ENCODE measurements at places on chromosomes 1 and 21.

- no peak for DNase-seq
Measured at GRCh38 chr1:204491655-204492054, 3.0 kb downstream of the PIK3C2B start.

GRCh38 chr1:223486932-223487886 is 94.0 kb downstream of the CCDC185 start:
- DNase-seq, result no peak

- DNase-seq, result no peak
Measured at GRCh38 chr1:218942431-218942830, 231.2 kb upstream of the LYPLAL1 start.

- DNase-seq, result no peak
Measured at GRCh38 chr1:210940081-210940617, 193.8 kb downstream of the KCNH1 start.

DNA sequence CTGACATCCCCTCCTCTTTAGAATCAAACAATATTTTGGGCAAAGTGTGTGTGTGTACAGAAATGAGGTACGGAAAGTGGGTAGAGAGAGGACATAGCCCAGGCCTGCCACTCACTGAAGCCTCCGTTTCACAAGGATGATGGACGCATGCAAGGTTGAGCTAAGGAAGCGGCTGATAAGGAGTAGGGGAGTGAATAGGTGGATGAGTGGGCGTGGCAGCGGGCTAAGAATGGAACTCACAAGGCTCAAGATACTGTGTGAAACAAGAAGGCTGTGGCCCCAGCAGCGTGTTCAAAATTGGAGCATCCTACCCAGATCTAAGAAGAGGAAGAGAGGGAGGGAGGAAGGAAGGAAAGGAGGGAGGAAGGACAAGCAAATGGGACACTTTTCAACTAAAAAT is 37.5 kb downstream of the VWA5B1 start:
- no peak for DNase-seq

DNA sequence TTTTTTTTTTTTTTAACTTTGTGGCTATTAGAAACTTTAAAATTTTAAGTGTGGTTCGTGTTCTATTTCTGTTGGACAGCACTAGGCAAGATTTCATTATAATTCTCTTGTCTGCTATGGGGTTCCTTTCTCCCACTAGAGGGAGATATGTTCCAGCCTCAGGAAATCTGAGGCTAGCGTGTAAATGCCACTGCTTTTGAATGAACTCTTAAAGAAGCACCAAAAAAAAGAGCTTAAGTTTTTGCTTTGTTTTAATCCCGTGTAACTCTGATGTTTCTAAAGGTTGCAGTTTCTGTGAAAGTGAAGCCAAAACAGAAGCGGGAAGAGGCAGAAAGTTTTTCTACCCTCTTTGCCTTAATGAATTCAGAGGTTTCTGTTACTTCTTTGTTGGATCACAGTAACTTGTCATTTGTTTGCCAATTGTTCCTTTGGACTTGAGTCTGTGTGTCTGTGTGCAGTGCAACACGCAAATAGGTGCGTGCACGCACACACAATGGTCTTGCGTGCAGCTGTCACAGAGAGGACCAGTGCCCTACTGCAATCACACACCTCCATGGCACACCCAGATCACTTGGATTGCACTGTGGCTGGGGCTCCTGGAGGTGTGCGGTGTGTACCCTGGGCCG is 32.3 kb downstream of the HHAT start:
- DNase-seq, result no peak

GRCh38 chr1:6093071-6093470 is 47.4 kb downstream of the KCNAB2 start:
- DNase-seq, result no peak

DNA sequence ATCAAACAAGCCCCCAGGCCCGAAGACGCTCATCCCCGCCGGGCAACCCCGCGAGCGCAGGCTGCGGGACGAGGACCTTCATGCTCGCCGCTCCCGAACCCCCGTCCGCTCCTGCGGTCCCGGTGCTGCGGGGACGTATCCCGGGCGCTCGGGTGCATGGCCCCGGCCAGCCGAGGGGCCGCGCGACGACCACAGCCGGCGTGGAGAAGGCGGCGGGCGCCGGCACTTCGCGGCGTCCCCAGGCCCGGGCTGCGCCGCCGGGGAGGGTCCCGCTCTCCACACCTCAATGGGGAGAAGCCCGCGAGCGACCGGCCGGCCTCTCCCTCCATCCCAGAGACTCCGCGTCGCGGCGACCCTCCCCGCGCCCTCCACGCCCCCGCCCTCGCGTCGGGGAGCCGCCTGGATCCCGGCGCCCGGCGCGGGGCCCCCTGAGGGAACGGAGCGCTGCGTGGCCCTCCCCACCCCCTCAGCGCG is 401 bp downstream of the ERRFI1 start:
- no peak for DNase-seq

DNA sequence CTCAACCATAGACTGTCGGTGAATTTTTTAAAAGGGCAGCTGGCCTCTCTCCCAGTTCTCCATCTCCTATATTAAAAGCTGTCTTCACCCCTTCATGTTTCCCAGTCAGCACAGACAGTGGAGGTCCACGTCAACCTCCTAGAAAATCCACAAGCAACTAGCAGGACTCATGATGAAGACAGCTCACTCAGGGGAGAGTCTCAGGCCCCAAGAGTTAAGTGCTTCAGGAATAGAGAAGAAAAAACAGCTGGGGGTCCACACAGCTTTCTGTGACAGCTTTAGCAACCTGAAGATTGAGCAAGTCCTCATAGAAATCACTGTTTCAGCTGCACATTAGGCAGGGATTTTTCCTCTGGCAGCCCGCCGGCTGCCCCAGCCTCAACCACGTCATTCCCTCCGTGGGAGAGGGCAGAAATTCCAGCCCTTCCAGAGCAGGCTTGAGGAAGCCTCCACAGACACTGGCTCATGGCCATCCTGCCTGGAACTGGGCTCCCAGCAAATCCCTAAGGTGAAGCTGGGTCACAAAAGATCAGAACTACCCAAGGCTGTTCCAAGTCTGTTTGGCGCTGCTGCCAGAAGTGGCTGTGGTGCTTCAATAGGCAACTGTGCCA is 15.2 kb downstream of the GPR161 start:
- DNase-seq, result no peak

GRCh38 chr21:26007951-26008498 is 162.5 kb downstream of the APP start:
- no peak for DNase-seq

- no peak for DNase-seq
Measured at GRCh38 chr1:114122941-114123618, 30.6 kb downstream of the SYT6 start.

DNA sequence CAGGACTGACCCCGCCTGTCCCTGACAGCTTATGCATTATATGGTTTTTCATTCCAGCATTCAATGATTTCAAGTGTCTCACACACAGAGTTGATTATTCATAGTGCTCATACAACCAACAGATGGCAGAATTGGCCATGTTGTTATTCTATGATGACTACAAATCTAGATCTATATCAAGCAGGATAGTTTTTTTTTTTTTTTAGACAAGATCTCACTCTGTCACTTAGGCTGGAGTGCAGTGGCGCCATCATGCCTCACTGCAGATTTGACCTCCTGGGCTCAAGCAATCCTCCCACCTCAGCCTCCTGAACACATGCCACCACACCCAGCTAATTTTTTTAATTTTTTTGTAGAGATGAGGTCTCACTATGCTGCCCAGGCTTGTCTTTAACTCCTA is 40.1 kb upstream of the LRRC8D start:
- DNase-seq, result peak; percentile 20

GRCh38 chr1:20615946-20616846 is 17.1 kb upstream of the PINK1 start:
- DNase-seq, result no peak

DNA sequence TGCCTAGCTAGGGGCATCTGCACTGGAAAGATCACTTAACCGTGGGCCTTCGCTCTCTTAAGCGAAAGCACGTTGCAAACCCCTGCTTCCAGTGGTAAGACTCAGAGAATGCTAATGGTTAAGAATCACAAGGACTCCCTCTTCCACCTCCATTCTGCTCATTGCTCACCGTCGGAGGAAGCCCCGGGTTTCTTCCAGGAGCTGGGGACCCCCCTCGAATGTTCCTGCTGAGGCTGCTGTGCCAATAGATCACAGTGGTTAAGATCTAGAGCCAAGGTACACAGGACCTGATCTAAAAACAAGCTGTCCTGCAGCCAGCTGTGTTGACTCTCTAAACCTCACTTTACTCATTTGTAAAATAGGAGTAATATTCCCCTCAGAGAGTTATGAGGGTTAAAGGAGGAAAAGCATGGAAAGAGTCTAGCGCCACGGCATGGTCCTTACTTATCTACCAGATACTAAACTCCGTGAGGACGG is 765 bp downstream of the VAMP3 start:
- no peak for DNase-seq

GRCh38 chr1:200588698-200589097 is 31.9 kb downstream of the KIF14 start:
- DNase-seq, result no peak

DNA sequence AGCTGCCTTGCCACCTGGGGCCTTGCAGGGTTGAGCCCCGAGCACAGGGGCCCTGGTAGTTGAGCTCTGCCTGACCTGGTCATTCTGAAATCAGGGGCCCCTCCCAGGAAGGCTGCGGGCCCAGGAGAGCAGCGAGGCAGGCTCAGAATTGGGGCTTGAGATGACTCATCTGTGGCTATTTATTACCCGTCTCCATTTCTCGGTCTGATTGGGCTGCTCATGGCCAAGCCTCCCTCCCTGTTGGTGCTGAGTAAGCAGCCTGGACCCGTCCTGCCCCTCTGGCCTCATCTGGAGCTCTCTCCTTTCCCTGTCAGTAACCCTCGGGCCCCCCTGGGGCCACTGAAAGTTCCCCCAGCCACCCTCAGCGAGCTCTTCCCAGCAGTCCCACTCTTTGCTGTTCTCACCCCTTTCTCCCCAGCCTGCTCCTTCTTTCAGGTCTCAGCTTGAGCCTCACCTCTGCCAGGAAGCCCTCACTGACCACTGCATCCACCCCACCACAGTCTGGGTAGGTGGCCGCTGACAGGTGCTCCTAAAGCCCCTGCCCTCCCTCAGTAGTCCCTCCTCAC is 11.0 kb upstream of the TNFRSF8 start:
- DNase-seq, result no peak

DNA sequence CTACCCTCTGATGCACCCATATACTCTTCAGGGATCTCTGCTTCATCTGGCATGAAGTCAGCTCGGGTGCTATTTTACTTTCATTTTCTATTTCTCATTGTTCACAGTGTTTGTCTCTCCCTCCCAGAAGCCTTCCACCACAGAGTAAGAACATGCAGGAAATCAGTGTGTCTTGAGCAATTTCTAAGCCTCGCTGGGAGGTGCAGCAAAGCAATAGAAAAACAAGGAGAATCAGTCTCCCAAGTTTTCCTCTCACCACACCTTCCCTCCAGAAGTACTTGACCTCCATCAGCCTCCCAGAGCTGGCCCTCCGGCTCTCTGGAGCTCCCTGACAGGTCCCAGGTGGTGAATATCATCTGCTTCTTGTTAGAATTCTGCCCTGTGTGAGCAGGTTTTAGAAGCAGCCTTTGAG is 594.7 kb upstream of the CAMK1G start:
- no peak for DNase-seq

DNA sequence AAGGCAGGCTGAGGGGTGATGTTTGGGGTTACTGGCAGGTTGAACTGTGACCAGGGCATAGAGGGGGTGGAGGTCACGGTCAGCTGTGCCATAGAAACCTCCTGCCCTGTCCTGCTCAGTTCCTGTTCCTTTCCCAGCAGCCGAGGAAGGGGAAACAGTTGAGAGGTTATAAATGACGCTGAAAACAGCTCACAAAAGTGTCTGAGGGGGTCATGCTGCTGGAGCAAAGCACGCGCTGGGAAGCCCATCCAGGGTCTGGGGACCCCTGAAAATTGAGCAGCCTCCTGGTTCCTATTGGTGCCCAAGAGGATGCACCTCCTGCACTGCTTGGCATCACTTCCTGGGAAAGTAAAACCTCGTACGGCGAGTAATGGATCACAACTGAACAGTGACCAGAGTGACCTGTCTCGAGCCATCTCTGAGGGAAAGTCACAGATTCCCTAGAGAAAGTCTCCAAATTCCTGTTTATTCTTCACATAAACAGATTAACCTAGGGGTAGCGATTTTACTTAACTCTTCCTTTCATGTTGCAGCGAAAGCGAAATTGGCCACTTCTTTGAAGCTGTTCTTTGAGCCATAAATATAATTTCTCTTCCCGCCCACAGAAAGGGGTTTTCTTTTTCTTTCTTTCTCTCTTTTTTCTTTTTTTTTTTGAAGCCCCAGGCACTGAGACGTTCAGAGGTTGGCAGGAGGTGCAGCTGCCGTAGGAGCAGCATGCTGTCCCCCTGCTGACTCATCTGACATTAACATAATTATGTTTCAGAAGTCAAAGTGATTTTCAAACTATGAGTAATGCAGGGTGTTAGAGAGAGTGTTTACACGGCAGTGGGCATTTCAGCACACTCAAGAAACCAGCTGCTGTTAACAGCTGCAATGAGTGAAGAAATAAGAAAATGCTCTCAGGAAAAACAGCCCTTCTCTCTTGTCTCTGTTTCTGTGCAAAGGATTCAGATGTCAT is 41.8 kb upstream of the ATF3 start:
- peak; percentile 36 for DNase-seq

DNA sequence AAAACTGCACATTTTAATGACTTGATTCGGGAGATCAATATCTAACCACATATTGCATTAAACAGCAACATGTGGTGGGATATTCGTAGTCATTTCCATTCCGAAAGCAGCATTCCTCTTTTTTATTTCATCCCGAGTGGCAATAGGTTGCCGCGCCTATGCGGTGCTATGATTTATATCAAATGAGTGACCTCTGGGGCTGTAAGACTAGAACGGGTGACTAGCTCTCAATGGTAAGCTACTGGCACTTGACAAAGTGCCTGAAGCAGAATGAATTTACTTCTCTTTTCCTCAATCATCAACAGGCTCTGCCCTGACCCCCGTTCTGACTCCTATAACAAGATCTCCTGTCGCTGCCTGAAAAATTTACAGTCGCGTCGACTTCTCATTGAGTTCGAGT is 162.3 kb downstream of the ZNF281 start:
- no peak for DNase-seq

DNA sequence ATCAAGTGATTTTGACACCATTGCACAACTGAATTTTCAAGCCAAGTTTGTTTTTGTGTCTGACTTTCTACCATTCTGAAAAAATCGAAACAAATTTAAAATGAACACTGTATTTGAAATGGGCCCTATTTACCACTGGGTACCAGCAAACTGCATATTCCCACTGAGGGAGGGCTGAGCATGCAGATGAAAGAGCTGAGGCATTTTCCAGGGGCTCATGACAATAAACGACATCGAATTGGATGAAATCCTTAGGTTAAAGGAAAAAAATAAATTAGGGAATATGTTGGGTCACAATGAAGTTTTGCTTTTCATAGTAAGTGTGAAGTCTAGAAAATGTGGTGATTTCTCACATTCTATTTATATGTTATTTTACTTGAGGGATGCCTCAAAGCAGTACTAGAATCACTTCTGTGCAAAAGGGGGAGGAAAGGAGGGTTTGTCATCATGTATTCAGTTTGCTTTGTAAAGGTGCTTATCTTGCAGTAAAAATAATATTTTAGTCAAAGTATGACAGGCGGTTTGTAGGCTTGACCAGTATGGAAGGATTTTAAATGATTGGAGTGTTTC is 11.2 kb downstream of the ZBTB18 start:
- no peak for DNase-seq

- no peak for DNase-seq
Measured at GRCh38 chr1:114000406-114000805, 21.1 kb downstream of the OLFML3 start.

Measured in stimulated activated CD4-positive, alpha-beta T cell treated with anti-CD3 and anti-CD28 coated beads, Interleukin-12 subunit alpha, Interleukin-12 subunit beta, amount 100 ng/mL, for 48 hours (primary cell).